ENCODE measurements at places on chromosomes 13 and 19.
A peak's percentile ranks its signal among the peaks of the same experiment; 100 is the strongest.

DNA sequence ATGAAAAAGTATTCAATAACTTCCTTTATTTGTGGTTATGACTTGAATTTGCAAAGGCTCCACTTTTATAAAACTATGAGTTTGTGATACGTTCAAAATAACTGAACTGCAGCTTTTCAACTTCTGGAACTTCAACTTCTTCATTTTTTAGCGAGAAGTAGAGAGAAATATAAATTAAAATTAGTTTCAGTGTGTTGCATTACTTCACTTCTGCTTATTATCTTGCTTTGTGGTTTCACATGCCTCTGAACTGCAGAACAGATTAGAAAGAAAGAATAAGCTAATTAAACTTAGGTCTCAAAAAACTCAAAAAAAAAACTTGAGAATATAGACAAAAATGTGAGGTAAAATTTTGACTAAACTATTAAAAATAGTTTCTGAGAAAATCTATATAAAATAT, 1073.4 kb downstream of the PCDH17 start:
- no peak overlapping the region for H3K27ac ChIP-seq
- H3K27me3 ChIP-seq, result no peaks in the 10 kb centered on the region
- no peaks in the 10 kb centered on the region for H3K4me1 ChIP-seq
- no peaks in the 10 kb centered on the region for H3K36me3 ChIP-seq

DNA sequence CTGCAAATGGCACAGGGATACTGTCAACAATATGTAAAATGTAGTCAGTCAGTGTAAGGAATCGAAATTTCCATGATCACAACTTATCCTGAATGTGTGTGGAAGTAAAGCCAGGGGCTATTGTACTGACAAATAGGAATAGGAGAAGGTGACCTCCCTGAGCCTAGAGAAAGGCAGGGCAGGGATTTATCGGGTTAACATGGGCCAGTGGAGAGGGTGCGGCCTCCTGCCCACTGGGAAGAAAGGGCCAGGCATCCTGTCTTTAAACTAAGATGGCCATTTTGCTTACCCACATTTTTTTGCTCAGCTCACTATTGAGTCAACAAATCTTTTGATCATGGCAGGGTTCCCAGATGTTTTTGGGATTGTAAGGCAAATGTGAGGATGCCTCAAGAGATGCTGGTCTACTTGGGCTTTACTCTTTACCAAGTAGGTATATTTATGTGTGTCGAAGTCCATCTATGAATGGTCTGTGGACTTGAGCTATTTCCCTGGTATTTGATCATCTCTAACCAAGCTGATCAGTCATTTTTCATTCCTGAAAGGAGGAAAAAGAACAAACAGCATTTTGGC, 116.6 kb upstream of the RNF113B start:
- peaks cover 6% of the 10 kb centered on the region for H3K27me3 ChIP-seq
- no peaks in the 10 kb centered on the region for H3K36me3 ChIP-seq
- H3K4me1 ChIP-seq, result no peaks in the 10 kb centered on the region
- DNase-seq, result no peak
- H3K4me3 ChIP-seq, result no peak overlapping the region
- H3K27ac ChIP-seq, result no peak overlapping the region

DNA sequence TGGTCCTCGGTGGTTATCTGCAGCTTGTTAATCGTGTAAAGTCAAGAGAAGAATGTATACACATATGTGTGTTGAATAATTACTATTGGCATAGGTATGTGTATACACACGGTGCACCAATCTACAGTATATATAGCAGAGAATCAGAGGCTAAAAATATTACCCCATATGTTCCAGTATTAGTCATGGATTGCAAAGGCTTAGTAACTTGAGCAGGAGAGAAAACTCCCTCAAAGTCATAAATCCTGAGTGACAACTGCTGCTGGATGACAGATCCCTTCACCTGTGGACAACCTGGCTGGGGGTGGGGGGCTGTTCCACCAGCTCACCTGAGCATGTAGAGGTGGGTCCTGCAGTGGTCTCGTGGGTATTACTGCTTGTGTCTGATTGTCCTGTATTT, 185.0 kb downstream of the ZNF536 start:
- H3K4me1 ChIP-seq, result no peaks in the 10 kb centered on the region
- DNase-seq, result no peak
- H3K4me3 ChIP-seq, result no peak overlapping the region
- no peak overlapping the region for H3K27ac ChIP-seq
- no peaks in the 10 kb centered on the region for H3K27me3 ChIP-seq
- no peaks in the 10 kb centered on the region for H3K36me3 ChIP-seq

DNA sequence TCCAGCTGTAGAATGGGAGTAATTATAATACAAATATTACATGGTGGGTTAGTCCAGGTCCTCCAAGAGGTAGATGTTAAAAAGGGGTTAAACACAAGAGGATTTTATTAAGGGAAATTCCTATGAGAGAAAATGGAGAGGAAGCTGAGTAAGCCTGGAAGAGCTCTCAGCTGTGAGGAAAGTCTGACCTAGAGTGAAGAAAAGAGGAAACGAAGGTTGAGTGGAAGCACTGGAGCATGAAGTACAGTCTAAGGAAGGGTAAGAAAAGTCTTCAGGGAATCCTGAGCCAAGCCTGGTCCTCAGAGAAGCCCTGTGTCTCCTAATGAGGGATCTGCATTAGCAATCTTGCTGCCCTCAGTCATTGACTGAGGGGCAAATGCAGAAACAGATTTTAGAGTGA, 506.2 kb downstream of the GPC5 start:
- H3K27me3 ChIP-seq, result no peaks in the 10 kb centered on the region
- H3K27ac ChIP-seq, result no peak overlapping the region
- no peak overlapping the region for H3K4me3 ChIP-seq
- H3K36me3 ChIP-seq, result no peaks in the 10 kb centered on the region
- DNase-seq, result no peak

GRCh38 chr19:46635920-46636761, at the start of gene GNG8:
Gene GNG8, minus strand, starts transcription at chr19:46636202. Its CDS starts 1,520 bp downstream, at chr19:46634682.
- H3K27ac ChIP-seq, result peak within 1 kb of the TSS; percentile 55
- peaks cover 11% of the 10 kb centered on the region for H3K4me1 ChIP-seq
- H3K27me3 ChIP-seq, result peaks cover 5% of the 10 kb centered on the region
- peaks cover 4% of the 10 kb centered on the region for H3K36me3 ChIP-seq

DNA sequence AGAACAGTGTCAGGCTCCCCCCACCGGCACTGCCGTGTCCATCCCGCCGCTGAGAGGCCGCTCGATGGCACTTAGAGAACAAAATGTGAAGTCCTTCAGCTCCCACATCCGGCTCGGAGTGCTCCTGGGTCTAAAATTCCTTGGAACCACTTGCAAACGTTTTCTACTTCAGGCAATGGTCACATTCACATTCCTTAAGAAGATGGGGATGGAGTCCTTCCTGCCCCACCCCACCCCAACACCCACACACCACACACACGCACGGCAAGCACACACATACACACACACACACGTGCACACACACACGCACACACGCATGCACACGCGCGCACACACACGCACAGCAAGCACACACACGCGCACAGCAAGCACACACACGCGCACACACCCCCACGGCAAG, 83.4 kb downstream of the SOX1 start:
- H3K27me3 ChIP-seq, result no peaks in the 10 kb centered on the region
- H3K27ac ChIP-seq, result no peak overlapping the region
- DNase-seq, result no peak
- H3K4me3 ChIP-seq, result no peak overlapping the region
- H3K4me1 ChIP-seq, result no peaks in the 10 kb centered on the region
- H3K36me3 ChIP-seq, result no peaks in the 10 kb centered on the region

- H3K27ac ChIP-seq, result no peak overlapping the region
- H3K4me3 ChIP-seq, result no peak overlapping the region
- DNase-seq, result no peak
- H3K4me1 ChIP-seq, result no peaks in the 10 kb centered on the region
- H3K36me3 ChIP-seq, result no peaks in the 10 kb centered on the region
These were observed 21.7 kb downstream of the LILRB4 start for GRCh38 chr19:54684527-54684926.

- H3K27ac ChIP-seq, result peak overlapping the region; percentile 65
- H3K4me1 ChIP-seq, result peaks cover 47% of the 10 kb centered on the region
- H3K27me3 ChIP-seq, result no peaks in the 10 kb centered on the region
- H3K4me3 ChIP-seq, result no peak overlapping the region
These were observed 48.0 kb downstream of the RFX2 start for GRCh38 chr19:6062274-6062673.

DNA sequence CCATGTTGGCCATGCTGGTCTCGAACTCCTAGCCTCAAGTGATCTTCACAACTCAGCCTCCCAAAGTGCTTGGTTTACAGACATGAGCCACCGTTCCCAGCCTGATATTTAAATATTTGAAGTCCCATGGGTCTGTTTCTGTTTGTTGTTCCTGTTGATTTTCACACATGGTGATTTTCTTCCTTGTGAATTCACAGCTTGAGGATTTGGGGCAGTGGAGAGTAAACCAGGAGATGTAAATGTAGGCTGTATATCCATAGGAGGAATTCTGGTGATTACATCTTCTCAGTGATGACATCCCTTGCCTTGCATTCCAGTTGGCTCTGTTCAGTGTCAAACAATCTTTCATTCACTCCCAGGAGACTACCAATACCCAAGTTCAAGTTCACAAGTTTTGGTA, 471.9 kb downstream of the KCTD12 start:
- H3K27ac ChIP-seq, result no peak overlapping the region
- no peaks in the 10 kb centered on the region for H3K4me1 ChIP-seq
- no peak overlapping the region for H3K4me3 ChIP-seq

GRCh38 chr13:112450904-112451240, 74.7 kb downstream of the SPACA7 start:
- H3K27me3 ChIP-seq, result no peaks in the 10 kb centered on the region
- no peak overlapping the region for H3K27ac ChIP-seq

DNA sequence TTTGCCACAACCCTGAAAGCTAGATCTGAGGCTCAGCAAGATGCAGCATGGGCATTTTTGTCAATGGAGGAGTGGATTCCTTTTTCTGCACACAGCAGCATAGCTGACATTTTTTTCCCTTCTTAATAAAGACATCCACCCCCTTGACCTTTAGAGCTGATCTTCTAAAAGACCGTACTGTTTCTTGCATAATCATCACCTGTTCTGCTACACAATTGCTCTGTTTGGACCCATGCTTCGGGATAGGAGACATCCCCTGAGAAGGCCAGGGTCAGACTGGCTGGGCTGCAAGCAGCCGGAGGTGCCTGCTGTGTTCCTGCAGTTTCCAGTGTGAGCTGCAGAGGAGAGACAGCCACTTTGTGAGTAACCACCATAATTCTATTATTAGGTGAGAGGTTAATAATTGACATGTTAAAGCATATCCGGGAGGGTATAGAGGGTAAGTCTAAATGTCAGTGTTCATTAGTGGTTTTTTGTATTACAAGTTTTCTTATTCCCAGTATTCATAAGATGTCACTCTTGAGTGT, 108.5 kb upstream of the C1QTNF9B start:
- no peak overlapping the region for H3K27ac ChIP-seq
- DNase-seq, result no peak
- no peaks in the 10 kb centered on the region for H3K36me3 ChIP-seq
- H3K27me3 ChIP-seq, result peaks cover 22% of the 10 kb centered on the region
- H3K4me3 ChIP-seq, result no peak overlapping the region
